Cerebellar cortex (tissue), 1 donor: ENCODE measurements at places on chromosomes 2 and 18.

DNA sequence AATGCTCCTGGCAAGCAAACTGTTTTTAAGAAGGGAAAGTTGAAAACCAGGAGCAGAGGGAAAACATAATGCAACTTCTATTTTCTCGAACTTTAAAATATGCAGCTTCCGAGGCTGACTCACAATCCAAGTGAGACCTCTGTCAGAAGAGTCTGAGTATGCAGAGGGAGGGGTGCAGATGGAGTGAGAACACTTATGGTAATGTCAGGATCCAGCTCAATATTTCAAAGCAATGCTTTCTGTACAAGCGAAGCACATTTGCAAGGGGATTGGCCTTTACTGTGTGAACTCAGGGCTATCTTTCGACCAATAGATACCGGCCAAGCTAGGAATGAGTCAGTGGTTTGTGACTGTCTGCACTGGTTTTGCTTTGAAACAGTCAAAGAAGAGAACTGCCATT, 242.7 kb downstream of the CNTNAP5 start:
- no peak for DNase-seq

- DNase-seq = peak; percentile 72
Observed at GRCh38 chr2:97011977-97012569, 25.7 kb upstream of the FAM178B start.

GRCh38 chr18:51537487-51537886, 340.0 kb upstream of the MEX3C start:
- no peak for DNase-seq

DNA sequence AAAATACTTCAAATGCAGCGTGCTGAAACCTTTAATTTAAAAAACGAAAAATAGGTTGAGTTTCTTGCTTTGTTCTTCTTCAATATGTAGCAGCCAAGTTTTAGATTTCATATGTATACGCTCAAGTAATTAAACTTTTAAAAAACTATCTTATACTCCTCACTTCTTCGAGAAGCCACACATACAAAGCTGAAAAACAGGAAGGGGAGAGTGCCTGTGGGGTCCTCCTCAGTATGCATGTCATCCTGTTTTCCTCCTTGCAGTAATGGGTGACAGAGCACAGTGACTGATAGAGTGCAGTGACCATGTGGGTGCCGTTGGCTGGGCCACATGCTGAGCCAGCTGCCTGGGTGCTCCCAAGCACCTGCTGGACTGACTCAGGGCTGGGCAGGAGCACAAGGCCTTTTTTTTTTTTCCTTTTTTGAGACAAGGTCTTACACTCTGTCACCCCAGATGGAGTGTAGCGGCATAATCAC, 33.3 kb downstream of the UXS1 start:
- DNase-seq = no peak

DNA sequence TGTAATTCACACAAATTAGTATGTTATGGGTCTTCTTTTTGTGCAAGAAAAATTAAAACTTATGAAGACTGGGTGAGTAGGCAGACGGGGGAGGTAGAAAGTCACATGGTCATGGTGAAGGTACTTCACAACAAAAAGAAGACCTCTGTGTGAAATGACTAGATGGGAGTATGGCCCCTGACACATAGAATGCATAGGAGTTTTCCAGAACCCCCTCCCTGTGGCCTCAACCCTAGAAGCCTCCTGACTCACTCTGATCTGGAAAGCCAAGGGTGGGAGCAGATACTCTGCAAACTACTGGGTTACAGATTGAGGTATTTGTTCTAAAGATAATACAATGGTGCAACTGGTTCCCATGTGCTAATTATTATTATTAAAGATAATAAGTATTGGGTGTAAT, 23.2 kb downstream of the SATB2 start:
- DNase-seq = no peak

- DNase-seq = no peak
Observed at GRCh38 chr2:165522719-165523118, 53.2 kb downstream of the CSRNP3 start.

- peak; percentile 56 for DNase-seq
Observed at GRCh38 chr2:10410001-10410822, 37.9 kb downstream of the ODC1 start.

GRCh38 chr2:119218478-119219064, 5.1 kb upstream of the STEAP3 start:
- peak; percentile 92 for DNase-seq

- no peak for DNase-seq
Observed at GRCh38 chr2:10080536-10081304, 509 bp upstream of the CYS1 start.

DNA sequence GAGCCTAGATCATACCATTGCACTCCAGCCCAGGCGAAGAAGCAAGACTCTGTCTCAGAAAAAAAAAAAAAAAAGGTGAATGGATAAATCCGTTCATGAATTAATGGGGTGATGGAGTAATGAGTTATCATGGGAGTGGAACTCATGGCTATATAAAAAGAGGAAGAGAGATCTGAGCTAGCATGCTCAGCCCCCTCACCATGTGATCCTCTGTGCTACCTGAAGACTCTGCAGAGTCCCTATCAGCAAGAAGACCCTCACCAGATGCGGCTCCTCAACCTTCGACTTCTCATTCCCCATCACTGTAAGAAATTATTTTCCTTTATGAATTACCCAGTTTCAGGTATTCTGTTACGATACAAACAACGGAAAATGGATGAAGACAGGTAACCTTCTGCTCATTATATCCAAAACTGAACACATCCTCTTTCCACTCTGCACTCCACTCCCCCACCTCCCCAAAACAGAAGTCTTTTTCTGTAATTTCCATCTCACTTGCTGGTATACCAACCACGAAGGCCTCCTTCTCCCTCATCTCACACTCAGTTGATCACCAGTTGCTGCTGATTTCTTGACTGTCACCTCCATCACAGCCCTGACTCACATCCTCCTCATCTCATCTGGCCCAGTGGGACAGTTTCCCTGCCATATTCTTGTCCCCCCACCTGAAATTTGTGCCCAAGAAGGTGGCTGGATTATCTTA, 8.8 kb downstream of the RETREG2 start:
- DNase-seq = no peak

DNA sequence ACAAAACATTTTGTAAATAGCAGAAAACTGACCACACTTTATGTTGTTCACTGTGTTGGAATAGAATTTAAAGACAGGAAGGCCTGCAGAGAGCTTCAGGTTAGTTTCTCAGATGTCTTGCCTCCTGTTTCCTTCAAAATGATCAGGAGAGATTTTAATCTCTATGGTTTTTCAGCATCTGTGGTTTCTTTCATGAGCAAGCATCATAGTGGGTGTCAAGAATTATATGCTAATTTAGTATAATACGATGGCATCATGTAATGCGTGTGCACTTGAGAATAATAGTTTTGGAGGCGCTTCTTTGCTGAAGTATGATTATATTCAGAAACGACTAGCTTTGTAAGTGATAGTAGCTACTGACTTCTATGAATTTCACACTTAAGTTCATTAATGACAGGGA, 149.9 kb downstream of the PLCL1 start:
- DNase-seq = no peak

- DNase-seq = no peak
Observed at GRCh38 chr2:236600158-236600557, 30.5 kb downstream of the ACKR3 start.

DNA sequence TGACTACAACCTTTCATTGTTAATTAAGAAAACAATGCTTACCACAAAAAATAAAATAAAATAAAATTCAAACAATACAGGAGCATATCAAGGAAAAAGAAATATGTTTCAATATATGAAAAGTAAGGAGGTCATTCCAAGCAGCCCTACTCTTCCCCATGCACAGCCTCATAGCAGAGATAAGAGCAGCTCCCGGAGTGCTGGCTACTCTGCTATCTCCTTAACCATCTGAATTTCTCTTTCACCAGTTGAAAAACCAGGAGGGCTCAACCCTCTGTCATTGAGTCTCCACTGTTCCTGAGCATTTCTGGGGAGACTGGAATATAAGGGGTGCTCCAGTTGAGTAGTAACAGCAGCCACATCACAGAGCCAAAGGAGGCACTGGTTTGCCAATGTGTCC, 201.4 kb downstream of the TCF4 start:
- no peak for DNase-seq

DNA sequence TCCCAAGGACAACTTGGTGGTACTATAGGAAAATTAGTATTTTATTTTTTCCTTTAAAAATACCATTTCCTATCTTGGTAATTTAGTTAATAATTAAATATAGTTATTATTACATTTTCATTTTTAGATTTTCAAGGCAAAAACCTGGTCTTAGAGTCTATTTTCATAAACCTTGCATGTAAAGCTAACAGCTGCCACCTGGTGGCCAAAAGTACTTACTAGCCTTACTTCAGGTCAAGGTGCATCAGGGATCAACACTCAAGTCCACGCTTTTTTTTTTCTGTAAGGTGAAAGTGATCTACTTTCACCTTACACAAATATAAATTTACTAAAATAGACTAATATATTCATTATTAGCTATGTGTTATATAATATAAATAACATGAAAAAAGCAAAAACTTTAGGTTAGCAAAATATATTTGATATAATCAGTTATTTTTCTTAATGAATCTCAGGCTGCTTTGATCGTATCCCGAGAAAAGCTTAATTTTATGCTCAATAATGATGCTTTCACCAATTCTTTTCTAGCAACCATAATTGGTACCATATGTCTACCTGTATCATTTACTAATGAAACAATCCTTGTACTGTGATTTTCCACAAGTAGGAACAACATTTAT, 62.5 kb downstream of the RELCH start:
- peak; percentile 84 for DNase-seq

DNA sequence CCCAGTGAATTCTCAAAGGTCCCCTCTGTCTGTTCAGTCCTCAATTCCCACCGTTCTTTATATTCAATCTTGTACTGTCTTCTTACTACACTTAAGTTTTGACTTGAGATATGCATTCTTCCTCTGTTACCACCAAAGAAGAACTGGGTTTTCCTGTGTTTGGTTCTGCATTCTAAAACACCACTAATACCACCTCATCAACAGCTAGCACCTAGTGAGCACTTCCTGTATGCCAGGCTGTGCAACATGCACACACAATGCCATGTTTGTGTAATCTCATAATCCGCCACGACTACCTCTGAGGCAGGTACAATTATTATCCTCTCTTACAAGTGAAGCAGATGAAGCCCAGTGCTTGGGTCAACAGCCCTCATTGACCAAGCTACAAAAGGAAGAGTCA, 11.8 kb upstream of the CTAGE1 start:
- DNase-seq = no peak

GRCh38 chr2:228157841-228158240, 23.6 kb downstream of the SPHKAP start:
- DNase-seq = no peak

DNA sequence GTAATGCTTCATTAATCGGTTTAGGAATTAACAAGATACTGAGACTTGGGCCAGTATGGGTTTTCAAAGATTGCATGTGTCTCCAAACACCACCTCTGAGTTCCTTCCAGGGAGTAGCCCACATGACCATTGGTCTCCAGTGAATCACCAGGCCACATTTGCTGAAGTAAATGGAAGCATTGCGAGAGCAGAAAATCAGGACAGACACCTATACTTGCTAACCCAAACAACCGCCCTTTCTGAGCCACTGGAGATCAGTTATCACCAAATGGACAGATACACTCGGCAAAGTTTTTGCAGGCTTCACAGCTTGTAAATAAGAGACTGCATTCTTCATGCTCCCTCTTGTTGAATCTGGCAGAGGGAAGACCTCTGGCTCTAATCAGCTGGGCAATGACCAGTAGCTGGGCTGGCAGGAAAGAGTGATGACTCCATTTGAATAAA, 40.9 kb downstream of the GATA6 start:
- no peak for DNase-seq
